Activated T-helper 1 cell treated with Interleukin-2 at 50 U/mL for 16 hours (primary cell): ENCODE measurements at places on chromosomes 6 and 20.

DNA sequence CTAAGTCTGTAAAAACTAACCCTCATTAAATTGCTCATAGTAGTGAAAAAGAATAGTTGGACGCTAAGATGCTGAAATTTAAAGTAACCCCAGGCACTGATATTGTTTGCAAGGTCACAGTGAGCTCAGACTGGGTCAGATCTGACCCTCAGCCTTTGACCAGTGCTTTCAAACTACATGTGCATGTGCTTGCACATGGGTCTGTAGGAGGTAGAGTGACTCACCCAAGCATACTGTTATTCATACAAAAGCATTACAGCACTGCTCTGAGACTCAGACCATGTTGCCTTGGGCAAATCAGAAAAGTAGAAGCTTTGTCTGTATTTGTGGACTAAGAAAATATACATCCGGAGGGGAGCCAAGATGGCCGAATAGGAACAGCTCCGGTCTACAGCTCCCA is 326.4 kb upstream of the MARCKS start:
- no peak for DNase-seq

- DNase-seq: no peak
These were observed 8.1 kb downstream of the CRISP3 start for GRCh38 chr6:49736017-49736508.

DNA sequence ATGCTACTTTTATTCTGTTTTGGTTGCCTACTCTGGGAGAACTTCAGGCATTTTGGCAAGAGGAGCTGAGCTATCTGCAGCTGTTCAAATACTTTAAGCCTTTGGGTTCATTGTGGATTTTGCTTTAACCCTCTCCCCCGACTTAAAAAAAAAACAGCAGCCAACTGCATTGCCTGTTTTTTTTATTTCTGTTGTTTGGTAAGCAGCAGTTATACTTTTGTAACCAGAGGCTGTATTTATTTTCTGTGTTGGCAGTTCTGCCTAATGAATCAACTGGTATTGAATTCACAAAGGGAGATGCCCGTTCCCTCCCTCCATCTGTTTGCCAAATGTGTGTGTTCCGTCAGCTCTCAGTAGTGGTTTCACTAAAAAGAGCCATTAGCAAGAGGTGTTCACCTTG is 484.0 kb downstream of the UTRN start:
- no peak for DNase-seq

- DNase-seq: no peak
These were observed 139.7 kb downstream of the SYNDIG1 start for GRCh38 chr20:24608926-24609667.

GRCh38 chr6:167719920-167720319 is 106.8 kb upstream of the AFDN start:
- DNase-seq: no peak

- DNase-seq: no peak
These were observed 212.7 kb downstream of the PACRG start for GRCh38 chr6:162940426-162940825.

DNA sequence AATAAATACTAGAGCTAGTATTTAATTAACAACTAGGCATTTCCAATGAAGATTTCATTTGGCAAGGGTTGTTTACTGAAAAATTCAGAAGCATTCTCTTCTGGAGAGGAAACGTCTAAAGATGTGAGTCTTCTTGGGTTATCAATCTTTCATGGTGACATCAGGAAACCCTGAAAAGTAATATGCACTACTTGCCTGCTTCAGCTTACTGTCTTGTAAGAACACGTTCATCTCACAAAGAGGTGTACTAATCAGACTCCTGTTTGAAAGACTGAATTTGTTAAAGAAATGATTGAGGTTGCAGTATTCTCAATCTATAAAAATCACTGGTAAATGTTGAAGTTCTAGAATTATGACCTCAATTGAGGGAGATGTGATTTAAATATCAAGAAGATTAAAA is 16.9 kb downstream of the PLEKHG1 start:
- DNase-seq: no peak

- DNase-seq: no peak
These were observed at the start of gene SCGN for GRCh38 chr6:25652007-25652515. Gene SCGN (plus strand): TSS chr6:25652215. CDS start chr6:25652404, 189 bp downstream.

DNA sequence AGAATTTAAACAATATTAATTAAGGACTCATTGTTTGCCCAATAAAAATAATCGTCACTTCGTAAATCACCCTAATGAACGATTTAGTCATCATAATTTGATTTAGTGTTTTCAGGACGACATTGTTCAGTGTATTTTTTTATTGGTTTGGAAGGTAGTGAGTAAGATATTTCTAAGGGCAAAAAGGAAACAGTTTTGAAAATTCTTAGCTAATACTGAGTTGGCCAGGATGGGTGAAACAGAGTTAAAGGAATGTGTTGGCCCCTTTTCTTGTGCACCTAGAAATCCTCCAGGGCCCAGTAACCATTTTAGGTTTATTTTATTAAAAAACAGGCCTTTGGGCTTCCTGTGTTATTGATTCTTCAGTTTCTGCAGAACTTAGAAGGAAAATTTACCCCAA is 25.3 kb downstream of the ANKS1A start:
- no peak for DNase-seq

GRCh38 chr6:46269447-46270229 is 98.9 kb upstream of the ENPP5 start:
- DNase-seq: no peak

- no peak for DNase-seq
These were observed 5.4 kb upstream of the IER3 start for GRCh38 chr6:30749554-30750378.

DNA sequence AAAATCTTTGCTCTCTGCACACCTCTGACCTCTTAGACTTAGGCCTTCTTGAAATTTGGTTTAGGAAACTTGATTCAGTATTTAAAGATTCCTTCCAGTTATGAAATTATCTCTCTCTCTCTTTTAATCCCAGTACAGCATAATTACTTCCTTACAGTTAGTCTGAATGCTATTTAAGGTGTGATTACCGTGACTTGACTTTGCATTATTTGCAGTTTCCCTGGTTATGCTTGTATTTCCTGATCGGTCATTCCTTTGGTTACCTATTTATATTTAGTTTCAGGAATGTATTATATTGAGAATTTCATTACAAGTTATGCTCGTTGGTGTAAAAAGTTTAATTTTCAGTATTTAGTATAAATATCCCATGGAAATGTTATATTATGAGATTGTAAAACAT is 16.3 kb downstream of the TMEM170B start:
- no peak for DNase-seq

GRCh38 chr6:90541221-90541620 is 45.7 kb downstream of the MAP3K7 start:
- DNase-seq: no peak

GRCh38 chr6:168270274-168271172 is 49.1 kb downstream of the DACT2 start:
- DNase-seq: no peak

DNA sequence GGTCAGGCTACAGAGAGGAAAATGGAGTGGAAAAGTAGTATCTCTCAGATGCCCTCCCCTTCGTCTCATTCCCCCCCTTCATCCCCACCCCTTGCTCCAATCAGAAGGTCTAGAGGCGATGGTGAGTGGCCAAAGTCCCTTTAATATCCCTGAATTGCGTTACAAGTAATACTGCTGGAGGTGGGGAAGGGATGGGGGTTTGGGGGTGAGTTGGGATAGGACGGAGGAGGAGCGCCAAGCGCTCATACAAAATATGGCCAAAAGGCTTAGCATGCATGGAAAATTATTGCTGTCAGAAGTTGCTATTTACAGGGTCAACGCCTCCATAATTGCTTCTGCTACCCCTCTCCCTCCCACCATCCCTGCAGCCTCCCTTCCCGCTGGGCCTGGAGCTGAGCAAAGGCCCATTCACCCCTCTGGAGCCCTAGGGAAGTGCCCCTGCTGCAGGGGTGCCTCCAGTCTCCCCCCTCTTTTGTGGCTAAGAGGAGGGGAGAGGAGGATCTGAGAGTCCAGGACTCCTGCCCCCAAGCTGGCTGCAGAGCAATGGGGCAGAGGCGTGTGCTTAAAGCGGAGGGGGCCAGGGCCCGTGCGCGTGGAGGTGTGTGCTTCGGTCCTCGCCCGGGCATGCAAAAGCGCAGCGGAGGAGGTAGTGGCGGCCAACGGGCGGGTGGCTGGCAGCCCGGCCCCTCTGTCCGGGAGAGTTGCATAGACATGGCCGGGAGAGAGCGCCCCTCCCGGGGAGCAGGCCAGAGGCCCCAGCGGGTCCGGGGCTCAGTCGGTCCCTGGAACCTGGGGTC is 8.7 kb upstream of the SRXN1 start:
- DNase-seq: no peak

DNA sequence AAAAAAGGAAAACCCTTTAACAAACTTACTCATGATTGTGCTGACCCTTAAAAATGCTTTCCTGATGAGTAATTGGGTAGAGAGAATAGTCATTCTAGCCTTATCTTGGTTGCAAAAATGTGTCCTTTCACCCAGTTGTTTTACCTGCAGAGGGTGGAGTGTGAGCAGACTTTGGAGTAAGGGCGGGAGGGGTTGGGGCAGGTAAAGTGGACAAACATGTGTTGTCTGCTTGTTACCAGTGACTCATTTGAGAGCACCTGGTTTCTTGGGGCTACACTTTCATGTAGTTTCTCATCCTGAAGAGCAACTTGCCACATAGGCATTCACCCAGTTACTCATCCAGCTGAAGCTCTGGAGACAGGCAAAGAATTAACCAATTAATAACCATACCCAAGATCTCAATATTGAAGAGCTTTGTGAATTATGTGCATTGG is 121.1 kb downstream of the TNFRSF21 start:
- no peak for DNase-seq

GRCh38 chr6:170286246-170286933 is 4.5 kb downstream of the DLL1 start:
- no peak for DNase-seq

GRCh38 chr6:155030148-155030720 is 35.1 kb downstream of the TIAM2 start:
- DNase-seq: no peak

- DNase-seq: no peak
These were observed 593.4 kb upstream of the JAG1 start for GRCh38 chr20:11267131-11267761.

DNA sequence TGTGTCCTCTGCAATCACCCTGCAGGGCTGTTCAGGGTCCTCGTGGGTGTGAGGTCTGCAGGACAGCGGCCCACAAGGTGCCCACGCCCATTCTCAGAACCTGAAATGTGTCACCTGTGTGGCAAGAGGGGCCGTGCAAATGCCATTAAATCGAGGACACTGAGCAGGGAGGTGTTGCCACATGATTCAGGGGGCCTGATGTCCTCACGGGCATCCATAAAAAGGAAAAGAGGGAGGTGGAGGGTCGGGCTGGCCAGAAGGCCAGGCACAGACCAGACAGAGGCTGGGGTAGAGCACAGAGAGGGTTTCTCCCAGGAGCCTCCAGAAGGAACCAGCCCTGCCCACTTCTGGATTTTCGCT is 239.6 kb downstream of the ERMARD start:
- no peak for DNase-seq

DNA sequence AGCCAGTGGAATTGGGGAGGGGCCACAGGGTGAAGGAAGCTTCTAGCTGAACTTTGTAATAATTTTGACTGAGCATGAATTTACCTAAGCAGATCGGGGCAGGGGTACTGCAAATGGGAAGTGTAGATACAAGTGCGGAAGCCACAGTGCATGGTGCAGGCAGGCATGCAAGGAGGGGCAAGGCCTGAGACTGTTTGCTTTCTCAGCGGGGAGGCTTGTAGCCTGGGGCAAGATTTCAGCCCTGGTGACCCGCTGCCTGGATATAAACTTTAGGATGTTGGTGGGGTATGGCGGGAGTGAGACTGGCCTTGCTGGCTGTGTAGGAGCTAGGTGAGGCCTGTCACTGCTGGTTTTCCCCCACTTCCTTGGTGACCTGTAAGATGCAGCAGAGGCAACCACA is 266.4 kb upstream of the PREP start:
- DNase-seq: no peak

DNA sequence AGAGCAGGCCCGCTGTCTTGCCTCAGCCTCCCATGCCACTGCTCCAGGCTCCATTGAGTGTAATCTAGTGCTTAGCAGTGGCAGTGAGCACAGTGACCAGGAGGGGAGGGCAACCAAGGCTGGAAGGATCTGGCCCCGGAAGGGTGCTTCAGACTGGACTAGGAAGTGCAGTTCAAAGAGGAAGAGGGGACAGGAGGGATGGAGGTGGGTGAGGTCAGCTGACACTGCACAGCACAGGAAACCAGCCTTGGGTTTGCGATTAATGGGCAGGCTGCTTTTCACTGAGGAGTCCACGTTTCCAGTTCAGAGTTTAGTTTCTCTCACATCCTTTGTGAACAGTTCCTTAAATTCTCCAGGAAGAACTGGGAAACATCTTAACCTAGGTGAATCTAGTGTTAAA is 46.9 kb downstream of the CDS2 start:
- DNase-seq: no peak

- DNase-seq: no peak
These were observed 38.2 kb upstream of the PKHD1 start for GRCh38 chr6:52125572-52125971.

DNA sequence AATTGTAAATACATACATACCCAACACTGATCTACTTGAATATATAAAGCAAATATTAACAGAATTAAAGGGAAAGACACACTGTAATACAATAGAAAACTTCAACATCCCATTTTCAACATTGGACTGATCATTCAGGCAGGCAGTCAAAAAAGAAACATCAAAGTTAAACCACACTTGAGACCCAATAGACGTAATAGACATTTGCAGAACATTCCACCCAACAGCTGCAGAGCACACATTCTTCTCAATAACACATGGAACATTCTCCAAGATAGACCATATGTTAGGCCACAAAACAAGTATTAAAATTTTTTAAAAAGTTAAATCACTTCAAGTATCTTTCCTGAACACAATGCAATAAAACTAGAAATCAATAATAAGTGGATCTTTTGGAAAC is 698.2 kb downstream of the COL12A1 start:
- DNase-seq: no peak

- no peak for DNase-seq
These were observed 29.9 kb downstream of the COX4I2 start for GRCh38 chr20:31667315-31668285.

- no peak for DNase-seq
These were observed 40.8 kb upstream of the ATXN1 start for GRCh38 chr6:16802071-16802470.

DNA sequence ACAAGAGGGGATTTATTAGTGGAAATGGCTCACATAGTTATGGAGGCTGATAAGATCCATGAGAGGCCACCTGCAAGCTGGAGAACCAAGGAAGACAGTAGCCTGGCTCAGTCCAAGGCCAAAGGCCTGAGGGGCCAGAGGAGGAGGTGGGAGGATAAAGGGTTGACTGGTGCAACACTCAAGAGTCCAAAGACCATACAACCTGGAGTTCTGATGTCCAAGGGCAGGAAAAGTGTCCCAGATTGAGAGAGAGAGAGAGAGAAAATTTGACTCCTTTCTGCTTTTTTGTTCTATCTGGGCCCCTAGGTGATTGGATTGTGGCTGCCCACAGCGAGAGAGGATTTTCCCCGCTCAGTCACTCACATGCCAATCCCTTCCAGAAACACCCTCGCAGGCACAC is 8.0 kb downstream of the HLA-F start:
- no peak for DNase-seq
